Umbilical cord (tissue), 2 donors: ENCODE measurements at places on chromosomes 11 and 22.

GRCh38 chr11:12719221-12719620, 45.0 kb downstream of the TEAD1 start:
- no peak for DNase-seq

DNA sequence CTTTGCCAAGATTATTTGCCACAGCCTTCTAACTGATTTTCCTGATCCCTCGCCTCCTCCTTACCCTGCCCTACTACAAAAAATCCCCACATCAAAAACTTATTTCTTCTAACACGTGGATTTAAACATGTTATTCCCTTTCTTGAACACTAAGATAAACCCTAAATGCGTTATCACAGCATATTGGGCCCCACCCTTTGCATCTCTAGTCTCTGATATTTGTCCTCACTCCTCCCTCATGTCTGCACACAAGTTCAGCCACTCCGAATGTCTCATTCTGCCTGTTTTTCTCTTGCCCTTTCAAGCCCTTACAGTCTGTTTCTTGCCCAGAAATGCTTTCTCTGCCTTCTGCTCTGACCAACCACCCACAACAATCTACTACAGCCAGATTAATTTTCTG, 10.6 kb upstream of the ACER3 start:
- no peak for DNase-seq

DNA sequence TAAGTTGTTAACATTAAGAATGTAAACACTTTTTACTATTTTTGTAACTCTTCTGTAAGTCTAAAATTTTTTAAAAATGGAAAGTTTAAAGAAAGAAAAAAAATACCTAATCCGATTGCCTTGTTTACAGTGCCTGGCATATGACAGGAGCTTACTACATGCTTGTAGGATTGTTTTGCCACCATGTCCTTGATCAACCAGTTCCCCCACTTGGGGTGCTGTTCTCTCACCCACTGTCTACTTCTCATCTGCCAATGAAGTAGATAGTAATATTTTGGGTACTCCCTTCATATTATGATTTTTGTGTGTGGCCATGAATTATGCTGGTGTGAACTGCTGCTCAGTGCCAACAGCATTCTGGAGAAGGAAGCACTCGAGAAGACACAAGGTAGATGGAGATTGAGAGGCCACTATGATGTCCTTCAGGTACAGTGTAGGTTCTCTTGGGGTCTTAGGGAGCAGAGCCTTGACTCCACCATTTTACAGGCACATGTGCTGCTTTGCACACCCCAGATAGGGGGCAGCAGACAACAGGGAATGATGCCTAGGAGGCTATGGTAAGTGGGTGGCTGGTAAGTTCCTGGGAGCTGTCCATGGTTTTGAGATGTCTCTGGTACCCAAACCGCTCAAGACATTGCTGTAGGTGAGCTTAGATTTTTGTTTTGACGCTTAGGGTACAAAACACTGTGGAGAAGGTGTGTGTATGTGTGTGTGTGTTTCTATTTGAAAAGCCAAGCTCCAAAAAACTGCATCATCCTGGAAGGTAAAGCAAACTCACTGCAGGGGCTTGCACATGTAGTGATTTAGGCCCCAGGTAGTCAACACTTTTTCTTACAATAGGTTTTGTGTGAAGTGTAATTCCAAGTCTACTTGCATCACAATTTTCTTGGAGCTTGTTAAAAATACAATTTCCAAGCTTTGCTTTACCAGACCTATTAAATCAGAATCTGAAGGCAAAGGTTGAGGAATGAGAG, 494.5 kb upstream of the LARGE1 start:
- DNase-seq = peak; percentile 84

DNA sequence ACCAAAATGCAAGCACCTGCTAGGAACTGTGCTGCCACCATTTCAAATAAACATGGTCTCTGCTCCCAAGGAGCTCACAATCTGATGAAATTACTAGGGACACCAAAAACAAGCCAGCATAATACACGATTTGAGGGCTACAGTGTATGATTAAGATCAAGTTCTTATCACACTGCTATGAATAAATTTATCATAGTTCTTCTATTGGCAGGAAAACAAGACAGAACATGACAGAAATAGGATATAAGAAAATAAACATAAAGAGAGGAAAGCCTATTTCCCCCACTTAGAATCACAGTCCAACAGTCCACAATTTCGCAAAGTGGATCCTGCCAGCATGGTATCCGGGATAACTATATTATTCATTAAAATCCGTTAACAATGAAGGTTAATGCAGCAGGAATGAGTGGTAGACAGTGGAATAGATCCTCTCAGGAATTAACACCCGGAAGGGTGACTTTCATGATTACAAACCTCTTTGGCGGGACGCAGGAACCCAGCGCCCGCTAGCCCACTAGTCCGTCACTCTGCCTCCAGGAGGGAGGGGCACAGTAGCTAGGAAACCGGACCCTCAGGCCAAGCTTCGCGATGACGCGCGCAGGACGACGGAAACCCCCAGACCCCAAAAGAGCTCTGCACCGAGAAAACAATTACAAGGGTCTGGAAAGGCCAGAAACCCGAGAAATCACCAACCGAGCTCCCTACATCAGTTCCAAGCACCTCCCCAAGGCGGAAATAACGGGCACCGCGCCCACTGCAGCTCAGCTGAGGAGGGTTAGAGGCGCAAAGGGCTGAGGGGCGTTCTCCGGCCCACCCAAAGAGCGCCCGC, 607 bp downstream of the CCDC82 start:
- no peak for DNase-seq

GRCh38 chr11:79520086-79520485, 79.3 kb upstream of the TENM4 start:
- no peak for DNase-seq

DNA sequence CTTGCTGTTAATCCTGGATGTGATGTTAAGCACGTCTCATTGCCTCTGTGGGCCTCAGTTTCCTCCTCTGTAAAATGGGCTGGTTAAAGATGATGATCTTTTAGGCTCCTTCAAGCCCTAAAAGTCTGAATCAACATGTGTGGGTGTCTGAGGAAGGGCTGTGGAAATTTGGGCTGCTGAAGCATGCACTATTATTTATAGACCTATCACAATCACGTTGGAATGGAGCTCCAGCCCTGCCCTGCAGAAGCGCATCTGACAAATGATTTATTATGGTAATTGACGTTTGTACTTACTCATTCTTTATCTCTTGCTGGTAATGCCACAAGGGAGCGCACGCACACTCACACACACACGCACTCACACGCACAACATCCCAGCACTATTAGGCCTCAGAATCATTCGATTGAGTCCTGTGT, 20.4 kb downstream of the P2RX3 start:
- DNase-seq = peak; percentile 14

DNA sequence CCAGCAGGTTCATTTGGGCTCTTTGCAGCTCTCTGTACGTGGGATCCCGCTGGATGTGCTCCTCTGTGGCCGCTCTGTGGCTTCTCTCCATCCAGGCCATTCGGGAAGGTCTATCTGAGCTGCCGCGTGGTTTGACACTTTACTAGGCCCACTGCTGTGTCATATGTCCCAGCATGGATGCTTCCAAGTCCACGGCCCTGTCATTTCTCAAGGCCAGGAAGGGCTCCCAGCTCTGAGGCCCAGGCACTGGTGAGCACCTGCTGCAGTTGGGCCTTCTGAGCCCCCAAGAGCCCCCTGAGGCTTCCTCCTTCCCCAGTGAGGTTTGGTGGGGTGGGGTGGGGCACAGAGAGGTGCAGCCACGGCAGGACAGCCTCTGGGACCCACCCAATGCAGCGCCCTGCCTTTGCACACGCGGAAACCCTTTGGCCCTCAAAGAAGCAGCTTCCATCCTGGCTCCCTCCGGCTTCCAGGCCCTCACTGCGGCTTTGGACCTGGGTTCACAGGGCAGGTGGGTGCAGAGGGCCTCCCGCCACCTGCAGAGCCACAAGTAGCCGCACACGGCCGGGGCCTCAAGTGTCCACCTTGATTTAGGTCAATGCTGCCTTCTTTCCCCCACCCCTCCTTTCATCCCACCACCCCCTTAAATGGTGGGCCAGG, 44.5 kb upstream of the FGF3 start:
- DNase-seq = no peak

DNA sequence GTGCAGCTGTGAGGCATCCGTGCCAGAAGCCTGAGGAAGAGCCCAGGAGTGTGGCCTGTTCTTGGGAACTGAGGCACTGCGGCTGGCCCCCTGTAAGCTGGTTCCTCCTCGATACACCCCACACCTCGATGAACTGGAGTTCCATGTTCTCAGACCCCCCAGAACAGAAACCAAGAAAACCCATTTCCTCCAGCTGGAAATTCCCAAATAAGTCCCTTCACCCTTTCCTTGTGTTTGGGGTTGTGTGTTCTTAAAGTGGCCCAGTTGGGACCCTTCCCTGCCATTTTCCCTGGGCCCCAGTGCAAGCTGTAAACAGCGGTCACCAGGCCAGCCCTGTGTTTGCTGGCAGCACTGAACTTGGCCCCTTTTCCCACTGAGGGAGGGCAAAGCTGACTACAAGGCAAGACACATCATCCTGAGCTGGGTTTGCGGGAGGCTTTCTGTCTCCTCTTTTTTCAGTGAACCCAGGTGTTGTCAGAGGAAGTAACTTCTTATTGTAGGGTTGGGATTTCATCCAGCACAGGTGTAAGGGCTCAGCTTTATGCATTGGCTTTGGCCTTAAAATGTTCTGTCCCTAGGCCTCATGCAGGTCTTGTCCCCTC, 60.1 kb upstream of the MPEG1 start:
- no peak for DNase-seq

DNA sequence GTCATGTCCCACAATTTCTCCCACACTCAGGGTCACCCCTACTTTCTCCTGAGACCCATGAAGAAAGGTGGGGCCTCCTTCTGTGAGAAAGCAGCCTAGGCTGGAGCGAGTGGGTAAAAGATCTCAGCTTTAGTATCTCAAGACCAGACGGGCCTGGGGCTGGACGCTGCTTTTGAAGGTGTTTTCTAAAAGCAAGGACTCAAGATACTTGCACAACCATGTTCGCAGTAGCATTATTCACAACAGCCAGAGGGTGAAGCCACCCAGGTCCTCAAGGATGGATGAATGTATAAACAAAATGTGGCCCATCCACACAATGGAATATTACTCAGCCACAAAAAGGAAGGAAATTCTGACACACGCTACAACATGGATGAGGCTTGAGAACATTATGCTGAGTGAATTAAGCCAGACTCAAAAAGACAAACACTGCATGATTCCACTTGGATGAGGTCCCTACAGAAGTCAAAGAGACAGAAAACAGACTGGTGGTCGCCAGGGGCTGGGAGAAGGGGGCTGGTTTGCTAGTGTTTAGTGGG, 10.6 kb downstream of the SHANK2 start:
- DNase-seq = no peak

DNA sequence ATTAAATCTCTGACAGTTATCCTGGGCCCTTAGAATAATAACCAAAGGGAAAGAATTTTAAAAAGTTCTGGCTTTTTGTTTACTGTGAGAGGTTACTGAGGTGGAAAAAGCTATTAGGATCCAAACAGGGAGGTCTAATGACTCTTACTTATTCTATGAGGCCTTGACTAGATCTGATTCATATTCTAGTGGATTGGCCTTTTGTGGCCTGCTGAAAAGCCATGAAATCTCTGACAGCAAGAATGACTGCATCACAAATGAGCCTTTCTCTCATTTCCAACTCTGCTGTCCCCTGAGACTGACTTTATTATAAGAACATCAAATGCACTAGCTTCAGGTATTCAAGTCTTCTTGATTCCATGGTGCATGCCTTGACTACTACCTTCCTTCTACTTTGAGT, 1797.6 kb downstream of the LRRC4C start:
- DNase-seq = no peak

GRCh38 chr22:49628391-49629260, 199.0 kb downstream of the BRD1 start:
- DNase-seq = peak; percentile 40

DNA sequence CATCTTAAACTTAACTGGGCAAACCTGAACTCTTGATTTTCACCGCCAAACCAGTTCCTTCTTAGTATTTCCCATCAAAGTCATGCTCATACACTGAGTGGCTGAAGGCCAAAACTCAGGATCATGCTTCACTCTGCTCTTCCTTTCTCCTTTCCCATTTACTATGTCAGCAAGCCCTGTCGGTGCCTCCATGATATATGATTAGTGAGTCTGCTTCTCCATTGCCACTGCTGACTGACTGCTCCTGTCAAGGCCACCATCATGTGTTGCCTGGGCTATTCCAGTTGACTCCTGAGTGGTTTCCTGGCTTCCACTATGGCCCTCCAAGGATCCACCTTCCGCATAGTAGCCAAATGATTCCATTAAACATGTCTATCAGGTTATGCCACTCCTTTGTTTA, 42.8 kb upstream of the AMPD3 start:
- DNase-seq = no peak

DNA sequence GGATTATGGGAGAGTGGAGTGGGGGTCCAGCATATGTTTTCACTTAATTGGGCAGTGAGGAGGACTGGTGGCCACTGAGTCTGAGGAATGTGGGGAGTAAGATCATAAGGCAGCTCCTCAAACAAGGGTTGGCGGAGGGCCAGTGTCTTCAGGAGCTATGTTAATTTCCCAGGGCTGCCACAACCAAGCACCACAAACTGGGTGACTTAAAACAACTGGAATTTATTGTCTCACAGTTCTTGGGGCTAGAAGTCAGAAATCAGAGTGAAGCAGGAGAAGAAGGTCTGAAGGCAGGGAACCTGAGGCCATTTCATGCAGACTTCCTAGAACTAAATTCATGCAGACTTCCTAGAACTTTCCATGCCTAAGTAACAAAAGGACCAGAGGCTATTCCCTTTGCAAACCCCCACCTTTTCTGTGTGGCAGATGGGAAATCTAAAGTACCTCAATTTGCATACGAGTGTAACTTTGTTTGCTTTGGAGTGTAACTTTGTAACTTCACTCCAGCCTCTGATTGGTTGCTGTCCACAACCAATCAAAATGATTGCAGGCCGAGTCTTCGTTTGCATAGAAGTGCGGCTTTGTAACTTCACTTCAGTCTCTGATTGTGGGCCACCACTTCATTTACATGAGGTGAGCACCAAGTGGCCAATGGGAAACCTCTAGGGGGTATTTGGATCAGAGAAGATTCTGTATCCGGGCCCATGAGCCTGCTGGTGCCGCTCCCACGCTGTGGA, 50.5 kb upstream of the ZBED5 start:
- DNase-seq = no peak

GRCh38 chr11:122108192-122108799, 7.7 kb downstream of the BLID start:
- no peak for DNase-seq

DNA sequence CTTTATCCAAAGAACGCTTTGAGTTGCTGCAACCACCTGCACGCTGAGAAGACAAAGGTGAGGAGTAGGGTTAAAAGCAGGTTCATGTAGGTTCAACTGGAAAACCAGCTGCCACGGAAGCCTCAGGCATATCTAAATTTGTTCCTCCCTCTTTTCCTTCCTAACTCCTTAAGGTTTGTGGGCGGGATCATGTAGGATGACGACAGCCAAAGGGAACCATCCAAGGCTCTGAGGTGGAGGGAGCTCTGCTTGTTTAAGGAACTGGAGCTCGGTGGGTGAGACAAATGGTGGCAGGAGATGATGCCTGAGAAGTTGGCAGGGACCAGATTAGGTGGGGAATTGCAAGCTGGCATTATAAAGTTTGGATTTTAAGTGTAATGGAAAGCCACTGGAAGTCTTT, 60.3 kb downstream of the SPON1 start:
- DNase-seq = no peak
